Subcutaneous preadipocyte (primary cell): ENCODE measurements at places on chromosomes 12 and 14. TPM values are rescaled to one million over a fixed set of nuclear protein-coding genes. Genes with fewer than 3 reads are reported as not detected.

RNU4-1 gene
- total RNA-seq, result under 0.01 TPM in 2 replicates

SOAT2 gene
- under 0.01 TPM in 1 of 2 replicates, not detected in the other for total RNA-seq

MMP17 gene
- total RNA-seq, result 10.6 and 11.0 TPM in 2 replicates

DCAF5 gene
- total RNA-seq, result 18.8 and 20.9 TPM in 2 replicates

KLHDC1 gene
- total RNA-seq, result 0.98 and 2.9 TPM in 2 replicates

LRTM2 gene
- total RNA-seq, result not detected in 2 replicates

FSCB gene
- not detected in 2 replicates for total RNA-seq

FERMT2 gene
- total RNA-seq, result 105 and 145 TPM in 2 replicates

MUCL1 gene
- not detected in 2 replicates for total RNA-seq

SDSL gene
- total RNA-seq, result 2.9 and 3.9 TPM in 2 replicates

NEUROD4 gene
- total RNA-seq, result not detected in 2 replicates

EML5 gene
- under 0.01 TPM in 1 of 2 replicates, not detected in the other for total RNA-seq

KRT2 gene
- total RNA-seq, result not detected in 2 replicates

B3GNT4 gene
- total RNA-seq, result under 0.01 and 0.20 TPM in 2 replicates

SLC25A47 gene
- total RNA-seq, result not detected in 2 replicates

BCL11B gene
- total RNA-seq, result 0.20 and 0.37 TPM in 2 replicates

HOXC12 gene
- total RNA-seq, result not detected in 2 replicates

PLEKHG3 gene
- total RNA-seq, result 0.73 and 2.7 TPM in 2 replicates

TSPAN8 gene
- not detected in 2 replicates for total RNA-seq

APOF gene
- not detected in 2 replicates for total RNA-seq

CHURC1 gene
- total RNA-seq, result 31.5 and 63.9 TPM in 2 replicates

LPAR5 gene
- total RNA-seq, result not detected in 2 replicates

ST8SIA1 gene
- total RNA-seq, result 2.2 and 4.0 TPM in 2 replicates

A2ML1 gene
- total RNA-seq, result under 0.01 TPM in 1 of 2 replicates, not detected in the other

REM2 gene
- 0.37 TPM in 1 of 2 replicates, not detected in the other for total RNA-seq

RHEBL1 gene
- total RNA-seq, result 0.37 and 0.39 TPM in 2 replicates

RNASE8 gene
- not detected in 2 replicates for total RNA-seq

FGF6 gene
- total RNA-seq, result not detected in 2 replicates

ZFHX2 gene
- 0.20 and 0.73 TPM in 2 replicates for total RNA-seq

ERGIC2 gene
- total RNA-seq, result 45.2 and 64.1 TPM in 2 replicates

HOXC9 gene
- 2.9 and 8.8 TPM in 2 replicates for total RNA-seq

GDF3 gene
- total RNA-seq, result not detected in 2 replicates

LBHD2 gene
- not detected in 2 replicates for total RNA-seq

TOMM20L gene
- total RNA-seq, result not detected in 2 replicates

RNASE3 gene
- total RNA-seq, result not detected in 2 replicates
